ENCODE measurements at places on chromosomes 13 and 19.
A peak's percentile ranks its signal among the peaks of the same experiment; 100 is the strongest.

- peak; percentile 94 for DNase-seq
These were observed 6.0 kb downstream of the SYCE2 start for GRCh38 chr19:12913011-12913561.

DNA sequence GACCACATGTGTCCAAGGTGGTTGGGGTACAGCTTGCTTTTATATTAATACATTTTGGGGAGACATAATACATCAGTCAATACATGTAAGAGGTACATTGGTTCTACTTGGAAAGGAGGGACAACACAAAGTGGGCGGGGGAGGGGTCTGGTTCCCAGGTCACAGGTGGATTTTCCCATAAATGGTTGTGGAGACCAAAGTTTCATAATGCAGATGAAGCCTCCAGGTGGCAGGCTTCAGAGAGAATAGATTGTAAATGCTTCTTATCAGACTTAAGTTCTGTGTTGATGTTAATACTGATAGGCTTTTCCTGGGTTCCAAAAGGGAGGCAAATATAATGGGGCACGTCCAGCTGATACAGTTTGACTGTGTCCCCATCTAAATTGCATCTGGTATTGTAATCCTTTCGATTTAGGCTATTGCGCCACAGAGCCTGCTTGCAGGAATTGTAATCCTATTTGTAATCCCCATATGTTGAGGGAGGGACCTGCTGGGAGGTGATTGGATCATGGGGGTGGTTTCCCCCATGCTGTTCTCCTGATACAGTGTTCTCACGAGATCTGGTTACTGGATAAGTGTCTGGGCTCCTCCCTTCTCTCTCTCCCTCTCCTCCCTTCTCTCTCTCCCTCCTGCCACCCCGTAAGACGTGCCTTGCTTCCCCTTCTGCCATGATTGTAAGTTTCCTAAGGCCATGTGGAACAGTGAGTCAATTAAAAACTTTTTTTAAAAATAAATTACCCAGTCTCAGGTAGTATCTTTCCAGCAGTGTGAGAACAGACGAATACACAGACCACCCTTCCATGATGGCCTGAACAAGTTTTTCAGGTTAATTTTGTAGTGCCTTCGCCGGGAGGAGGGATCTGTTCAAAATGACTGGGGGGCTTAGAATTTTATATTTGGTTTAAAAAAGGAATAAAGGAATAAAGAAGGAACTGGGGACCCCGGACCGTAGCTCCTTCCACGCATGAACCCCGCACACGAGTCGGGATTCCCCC, 44.9 kb downstream of the ZNF823 start:
- peak; percentile 59 for DNase-seq

DNA sequence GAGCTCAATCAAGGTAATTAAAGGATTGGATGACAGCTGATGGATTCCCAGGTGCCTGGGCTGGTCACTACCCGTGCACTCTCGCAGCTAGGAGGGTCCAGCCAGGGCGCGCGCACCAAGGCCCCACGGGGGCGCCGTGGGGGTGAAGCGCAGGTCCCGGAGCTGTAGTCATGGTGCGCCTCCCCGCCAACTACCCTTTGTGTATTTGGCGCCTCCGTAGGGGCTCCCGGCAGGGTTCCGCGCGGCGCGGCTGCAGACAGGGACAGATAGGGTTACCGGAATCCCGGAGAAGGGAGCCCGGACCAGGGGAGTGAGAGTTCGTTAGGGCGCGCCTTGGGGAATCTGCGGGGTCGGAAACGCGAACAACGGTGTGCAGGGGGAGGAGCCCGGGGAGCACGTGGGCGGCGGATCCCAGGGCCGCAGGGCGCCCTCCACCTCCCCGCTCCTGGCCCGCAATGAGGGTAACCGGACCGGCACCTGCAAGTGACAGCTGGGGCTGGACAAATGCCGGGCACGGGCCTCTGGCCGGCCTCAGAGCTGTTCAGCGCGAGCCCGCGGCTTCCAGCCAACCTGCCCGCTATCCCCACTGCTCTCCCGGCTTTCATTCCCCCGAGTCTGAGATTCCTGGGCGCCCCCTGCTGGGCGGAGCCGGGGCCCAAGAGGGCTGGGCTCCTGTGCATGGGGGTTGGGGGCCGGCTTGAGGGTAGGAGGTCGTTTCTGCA, 3.4 kb upstream of the PRAM1 start:
- peak; percentile 93 for DNase-seq

DNA sequence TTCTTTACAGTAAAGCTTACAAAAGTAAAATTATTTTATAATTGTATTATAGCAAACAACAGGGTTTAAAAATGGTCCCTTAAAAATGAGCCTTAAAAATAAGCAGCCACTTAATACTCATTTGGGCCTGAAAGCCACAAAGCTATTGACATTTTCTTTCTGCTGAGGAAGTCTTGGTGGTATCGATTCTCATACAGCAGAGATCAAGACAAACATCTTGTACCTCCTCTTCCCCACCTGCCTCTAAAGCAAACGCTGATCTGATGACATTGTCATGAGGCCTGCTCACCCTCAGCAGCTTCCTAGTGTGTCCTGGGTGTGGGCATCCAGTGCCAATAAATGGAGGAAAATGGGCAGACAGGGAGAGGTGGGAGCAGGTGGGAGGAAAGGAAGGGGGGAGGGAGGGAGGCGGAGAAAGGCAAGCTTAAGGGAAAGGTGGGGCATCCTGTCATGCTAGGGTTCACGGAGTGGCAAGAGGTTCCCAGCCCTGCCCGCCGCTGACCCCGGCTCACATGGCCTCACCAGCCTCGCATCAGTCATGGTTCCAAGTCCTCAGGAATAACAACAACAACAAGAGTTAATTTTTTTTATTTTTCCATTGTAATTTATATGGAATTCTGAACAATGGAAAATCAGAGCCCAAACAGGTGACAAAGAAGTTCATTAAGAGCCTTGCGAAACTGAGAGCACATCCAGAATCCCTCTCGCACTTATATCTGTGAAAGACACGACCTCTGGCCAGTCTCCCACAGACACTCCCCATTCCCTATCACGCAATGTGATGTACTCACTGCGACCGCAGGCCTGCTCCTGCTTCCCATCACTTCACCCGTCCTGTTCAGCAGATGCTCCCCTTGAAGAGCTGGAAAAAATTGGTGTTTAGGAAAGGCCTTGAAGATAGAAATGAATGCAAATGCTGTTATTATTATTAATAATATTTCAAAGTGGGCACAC, 15.1 kb upstream of the ATP11A start:
- DNase-seq: no peak

GRCh38 chr19:3586707-3587346, 1.5 kb downstream of the GIPC3 start:
- DNase-seq: peak; percentile 53

- no peak for DNase-seq
These were observed 483.4 kb upstream of the PCDH9 start for GRCh38 chr13:67713571-67713970.

DNA sequence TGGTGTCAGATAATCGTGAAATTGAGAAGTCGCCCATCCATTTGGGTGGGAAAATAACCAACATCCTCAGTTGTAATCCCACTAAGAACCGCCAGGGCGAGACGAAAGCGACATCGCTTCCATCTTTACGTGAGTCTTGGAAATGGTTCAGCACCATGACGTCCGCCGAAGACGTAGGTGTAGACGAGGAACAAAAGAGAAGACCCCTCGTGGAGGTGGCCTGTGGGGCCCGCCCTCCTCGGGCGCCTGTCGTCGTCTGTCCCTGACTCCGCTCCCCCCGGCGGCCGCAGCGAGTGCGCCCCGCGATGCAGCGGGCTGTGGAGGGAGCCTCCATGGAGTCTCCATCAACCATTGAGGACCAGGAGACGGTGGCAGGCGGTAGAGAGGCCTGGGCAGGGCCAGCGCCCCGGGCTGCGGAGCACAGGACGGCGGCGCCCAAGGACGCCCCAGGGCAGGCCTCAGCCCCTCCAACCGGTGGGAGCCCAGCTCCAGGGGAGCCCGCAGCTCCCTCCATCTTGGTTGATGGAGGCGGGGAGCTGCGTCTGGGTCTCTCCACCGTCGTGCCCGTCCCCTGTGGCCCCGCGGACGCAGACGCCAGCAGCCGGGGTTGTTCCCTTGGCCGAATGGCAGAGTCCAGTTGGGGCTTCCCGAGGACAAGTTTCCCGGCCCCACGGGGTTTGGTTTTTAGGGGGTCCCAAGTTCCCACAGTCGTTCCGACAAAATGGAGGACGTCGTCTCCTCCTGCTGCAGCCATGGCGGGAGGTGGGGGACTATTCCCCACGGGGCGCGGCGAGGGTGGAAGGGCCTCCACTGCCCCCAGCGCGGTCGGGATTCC, 990 bp upstream of the ZMYM2 start:
- DNase-seq: peak; percentile 24

- DNase-seq: no peak
These were observed 6.0 kb downstream of the PROZ start for GRCh38 chr13:113164492-113164891.

DNA sequence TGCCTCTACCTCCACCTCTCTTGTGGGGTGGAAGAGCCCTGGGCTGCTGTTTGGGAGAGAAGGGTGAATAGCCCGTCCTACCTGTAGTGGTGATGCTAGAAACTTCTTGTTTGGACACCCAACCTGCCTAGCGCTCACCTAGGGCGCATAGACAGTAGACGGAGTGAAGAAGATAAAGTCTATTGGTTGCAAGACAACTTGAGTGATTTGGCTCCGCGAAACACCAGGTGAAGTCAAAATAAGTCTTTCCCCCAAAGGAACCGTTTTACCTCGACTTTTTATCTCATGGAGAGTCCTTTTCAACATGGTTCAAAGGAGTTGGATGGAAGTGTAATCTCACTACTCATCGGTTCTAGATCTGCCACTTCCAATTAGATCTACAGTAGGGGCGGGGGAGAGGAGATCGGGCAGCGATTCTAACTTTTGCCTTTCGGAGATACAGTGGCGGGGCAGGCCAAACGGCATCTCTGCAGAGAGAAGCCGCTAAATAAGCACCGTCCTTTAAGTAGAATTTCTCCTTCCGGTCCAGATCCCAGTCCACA, 694 bp upstream of the ZIC5 start:
- DNase-seq: no peak

- DNase-seq: peak; percentile 80
These were observed 5.1 kb downstream of the NOTCH3 start for GRCh38 chr19:15195371-15196334.

DNA sequence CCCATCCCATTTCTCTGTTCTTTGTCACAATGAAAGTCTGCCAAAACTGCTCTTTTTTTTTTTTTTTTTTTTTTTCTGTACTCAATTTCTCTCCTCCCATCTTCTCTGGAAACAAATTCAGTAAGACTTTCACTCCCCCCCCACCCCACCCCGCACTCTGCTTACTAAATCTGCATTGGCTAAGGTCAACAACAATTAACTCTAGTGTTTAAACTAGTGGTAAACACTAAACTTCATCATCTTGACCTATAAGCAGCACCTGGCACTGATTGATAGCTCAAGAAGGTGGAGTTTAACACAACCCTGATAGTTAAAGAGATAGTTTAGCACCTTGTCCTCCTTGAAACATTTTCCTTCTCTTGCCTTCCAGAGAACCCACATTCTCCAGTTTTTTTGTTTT, 14.1 kb upstream of the KLF12 start:
- no peak for DNase-seq

DNA sequence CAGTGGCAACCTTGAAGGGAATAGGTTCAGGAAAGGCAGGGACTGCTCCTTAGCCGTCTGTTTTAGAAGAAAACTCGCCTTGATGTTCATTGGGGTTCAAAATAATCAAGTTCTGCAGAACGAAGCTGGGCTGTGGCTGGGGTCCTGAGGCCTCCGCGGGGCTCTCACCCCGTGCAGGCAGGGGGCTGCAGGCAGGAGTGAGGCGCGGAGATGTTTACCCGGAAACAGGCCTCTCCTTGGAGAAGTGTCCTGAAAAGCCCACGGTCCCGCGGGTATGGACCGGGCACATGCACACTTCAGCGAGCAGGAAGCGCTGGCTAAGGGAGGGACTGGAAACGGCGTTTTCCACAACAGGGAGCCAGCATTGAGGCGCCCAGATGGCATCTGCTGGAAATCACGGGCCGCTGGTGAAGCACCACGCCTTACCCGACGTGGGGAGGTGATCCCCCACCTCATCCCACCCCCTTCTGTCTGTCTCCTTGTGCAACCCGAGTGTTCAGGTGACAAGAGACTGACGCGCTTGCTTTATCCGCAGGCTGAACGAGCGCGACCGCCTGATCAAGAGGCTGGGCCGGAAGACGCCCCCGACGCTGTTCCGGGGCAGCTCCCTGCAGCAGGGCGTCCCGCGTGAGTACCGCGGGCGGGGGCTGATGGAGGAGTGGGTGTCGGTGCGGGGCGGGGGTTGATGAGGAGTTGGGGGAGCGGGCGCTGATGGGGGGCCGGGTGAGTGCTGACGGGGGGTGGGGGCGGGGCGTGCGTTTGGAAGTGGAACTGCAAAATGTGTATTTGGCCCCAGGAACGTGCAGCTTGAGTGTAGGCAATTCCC, 39.6 kb downstream of the SHISA2 start:
- DNase-seq: peak; percentile 26

DNA sequence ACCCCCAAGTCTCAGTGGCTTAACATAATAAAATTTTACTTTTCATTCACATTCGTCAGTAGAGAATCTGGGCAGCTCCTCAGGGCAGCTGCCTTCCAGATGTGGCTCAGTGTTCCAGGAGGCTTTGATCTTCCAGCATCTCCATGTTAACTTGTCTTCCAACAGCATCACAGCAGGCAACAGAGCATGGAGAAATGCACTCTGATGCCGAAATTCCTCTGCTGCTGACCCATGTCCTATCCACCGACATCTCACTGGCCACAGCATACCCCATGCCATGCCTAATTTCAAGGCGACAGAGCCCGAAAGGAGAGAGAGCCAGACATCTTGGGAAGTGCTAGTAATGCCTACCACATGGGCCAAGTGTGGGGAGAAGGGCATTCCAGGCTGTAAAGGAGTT, 64.9 kb upstream of the MEDAG start:
- DNase-seq: no peak

DNA sequence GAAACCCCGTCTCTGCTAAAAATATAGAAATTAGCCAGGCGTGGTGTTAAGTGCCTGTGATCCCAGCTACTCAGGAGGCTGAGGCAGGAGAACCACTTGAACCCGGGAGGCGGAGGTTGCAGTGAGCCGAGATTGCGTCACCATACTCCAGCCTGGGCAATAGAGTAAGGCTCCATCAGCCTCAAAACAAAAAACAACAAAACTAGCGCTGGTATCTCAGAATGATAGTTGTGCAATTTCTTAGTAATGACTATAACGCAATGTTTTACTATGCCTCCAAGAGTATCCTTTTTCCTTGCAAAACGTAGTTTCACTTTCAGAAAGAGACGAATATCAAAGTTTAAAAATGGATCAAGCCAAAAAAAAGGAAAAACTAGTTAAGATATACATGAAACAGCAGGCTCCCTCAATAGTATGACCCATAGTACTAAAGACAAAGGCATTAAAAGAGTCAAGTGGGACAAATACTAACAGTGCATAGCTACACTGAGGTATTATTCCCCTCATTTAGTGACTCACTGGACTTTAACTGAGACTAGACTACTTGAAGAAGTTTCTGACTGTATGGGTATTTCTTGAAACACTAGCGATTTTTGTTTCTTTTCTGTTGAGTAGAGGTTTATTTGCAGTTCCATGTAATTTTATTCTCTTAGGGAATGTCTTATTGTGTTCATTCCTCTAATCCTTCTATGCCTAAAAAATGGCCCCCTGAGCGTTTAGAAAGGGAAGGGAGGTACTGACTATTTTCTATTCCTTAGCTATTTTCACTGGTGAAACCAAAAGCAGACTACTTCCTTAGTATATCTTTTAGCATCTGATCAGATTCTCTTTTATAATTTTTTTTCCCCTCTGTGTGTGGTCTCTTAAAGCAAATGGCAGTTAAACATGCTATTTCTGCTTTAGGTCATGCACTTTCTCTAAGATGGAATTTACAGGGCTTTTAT, 10.4 kb upstream of the ITM2B start:
- DNase-seq: no peak
